ENCODE measurements at places on chromosomes 6 and 20.

DNA sequence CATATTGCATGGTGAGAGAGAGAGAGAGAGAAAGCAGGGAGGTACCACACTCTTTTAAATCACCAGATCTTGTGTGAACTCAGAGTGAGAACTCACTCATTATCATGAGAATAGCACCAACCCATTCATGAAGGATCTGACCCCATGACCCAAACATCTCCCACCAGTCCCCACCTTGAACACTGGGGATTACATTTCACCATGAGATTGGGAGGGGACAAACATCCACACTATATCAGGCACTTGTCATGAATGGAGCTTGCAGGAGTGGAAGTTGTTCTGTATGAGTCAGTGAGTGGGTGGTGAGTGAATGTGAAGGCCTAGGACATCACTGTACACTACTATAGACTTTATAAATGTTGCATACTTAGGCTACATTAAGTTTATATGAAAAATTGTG, 47.7 kb upstream of the RNF182 start:
- DNase-seq, result no peak

- no peak for DNase-seq
These were observed 100.1 kb downstream of the SLC23A2 start for GRCh38 chr20:4901031-4901818.

DNA sequence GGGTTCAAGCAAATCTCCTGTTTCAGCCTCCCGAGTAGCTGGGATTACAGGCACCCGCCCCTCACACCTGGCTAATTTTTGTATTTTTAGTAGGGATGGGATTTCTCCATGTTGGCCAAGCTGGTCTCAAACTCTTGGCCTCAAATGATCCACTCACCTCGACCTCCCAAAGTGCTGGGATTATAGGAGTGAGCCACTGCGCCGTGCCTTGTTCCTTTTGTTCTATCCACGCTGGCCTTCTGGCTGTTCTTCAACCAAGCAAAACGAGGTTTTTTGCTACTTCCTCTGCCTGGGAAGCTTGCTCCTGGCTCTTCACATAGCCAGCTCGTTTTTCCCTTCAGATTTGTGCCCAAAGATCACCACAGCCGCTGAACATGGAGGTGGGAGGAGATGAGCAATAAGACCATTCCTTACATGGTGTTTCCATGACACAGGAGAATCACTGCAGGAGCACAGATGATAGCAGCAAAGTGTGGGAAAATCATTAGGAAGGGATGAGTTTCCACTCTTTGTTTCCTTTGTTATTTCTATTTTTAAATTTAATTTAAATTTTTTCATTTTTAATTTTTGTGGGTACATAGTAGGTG, 201.0 kb upstream of the ZNF217 start:
- no peak for DNase-seq

DNA sequence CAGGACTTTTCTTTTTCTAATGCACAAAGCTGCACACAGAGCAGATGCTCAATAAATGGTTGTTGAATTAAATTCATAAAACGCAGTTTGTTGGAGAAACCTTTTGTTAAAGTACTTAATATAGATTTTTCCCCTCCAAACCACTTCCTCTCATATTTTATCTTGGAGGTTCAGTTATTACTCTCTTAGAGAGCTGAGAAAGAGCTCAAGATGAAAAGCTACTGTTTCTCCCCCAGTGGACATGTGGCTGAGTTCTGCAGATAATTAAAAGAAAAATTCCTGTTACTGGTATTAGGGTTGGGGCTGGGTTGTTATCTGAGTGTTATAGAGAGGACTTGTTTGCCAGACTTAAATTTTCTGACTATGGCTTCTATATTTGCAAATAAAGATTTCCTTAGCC, 294.0 kb downstream of the TBC1D7 start:
- DNase-seq, result no peak

DNA sequence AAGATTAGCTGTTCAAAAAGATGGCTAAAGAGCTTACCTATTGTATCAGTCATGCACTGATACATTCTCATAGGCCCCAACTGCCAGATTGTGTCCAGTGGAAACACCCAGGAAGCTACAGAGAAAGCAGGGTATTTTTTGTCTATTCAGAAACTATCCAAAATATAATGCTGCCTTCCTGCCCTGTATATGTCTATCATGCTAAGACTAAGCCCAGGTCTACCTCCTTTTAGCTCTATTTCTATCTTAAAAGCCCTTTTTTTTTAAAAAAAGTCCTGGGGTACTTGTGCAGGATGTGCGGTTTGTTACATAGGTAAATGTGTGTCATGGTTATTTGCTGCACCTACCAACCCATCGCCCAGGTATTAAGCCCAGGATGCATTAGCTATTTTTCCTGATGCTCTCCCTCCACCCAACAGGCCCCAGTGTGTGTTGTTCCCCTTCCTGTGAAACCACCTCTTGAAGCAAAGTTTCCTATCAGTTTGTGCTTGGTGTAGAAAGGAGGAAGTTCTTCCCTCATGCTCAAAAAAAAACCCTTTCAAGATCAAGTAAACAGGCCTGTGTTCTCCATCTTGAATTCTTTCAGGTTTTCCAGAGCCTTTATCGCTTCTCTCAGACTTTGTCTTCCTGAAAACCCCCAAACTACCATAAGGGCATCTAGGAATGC, 514 bp downstream of the DEFB129 start:
- DNase-seq, result no peak
